Left lobe of liver (tissue), 2 donors: ENCODE measurements at places on chromosomes 7 and 10. TPM values are rescaled to one million over a fixed set of nuclear protein-coding genes. Genes with fewer than 3 reads are reported as not detected.

Gene CYP3A5
- 564 TPM for total RNA-seq

Gene SGCE
- total RNA-seq, result 6.5 TPM

Gene SPDYE2
- total RNA-seq, result not detected

Gene OPN1SW
- total RNA-seq, result not detected

Gene DNAH11
- 1.7 TPM for total RNA-seq

Gene PHYHIPL
- 0.93 TPM for total RNA-seq
